NCI-H446 (cell line): ENCODE measurements at places on chromosomes 1 and 21.

GRCh38 chr1:215156232-215156631, 73.7 kb downstream of the KCNK2 start:
- DNase-seq = peak; percentile 13

DNA sequence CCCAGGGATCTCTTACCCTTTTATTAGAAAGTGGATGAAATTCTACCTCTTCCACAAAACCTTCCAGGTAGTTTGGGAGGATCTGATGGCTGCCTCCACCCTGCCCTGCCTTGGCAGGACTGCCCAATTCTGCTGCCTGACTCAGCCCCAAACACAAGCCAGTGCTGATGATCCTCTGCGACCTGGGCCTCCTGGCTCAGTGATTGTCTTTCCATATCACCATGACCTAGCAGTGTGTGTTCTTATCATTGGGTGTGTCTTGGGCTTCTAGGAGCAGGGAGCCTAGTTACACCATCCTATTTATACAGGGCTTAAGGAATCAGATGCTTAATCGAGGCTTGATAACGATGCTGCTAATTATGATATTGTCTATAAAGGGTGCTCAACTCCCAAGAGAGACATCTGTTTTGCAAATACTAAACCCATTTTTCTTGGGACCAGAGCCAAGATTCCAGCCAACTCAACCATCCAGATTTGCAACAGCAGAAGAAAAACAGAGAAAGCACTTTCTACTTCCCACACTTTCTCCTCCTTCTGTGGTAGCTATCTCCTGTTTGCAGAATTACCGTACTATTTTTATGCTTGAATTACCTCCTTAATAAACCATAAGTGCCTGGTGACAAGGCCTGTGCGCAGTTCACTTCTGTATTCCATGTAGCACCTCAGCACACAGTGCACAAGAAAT, 36.5 kb upstream of the KIF21B start:
- DNase-seq = no peak

GRCh38 chr1:11617314-11617713, 36.9 kb downstream of the FBXO2 start:
- DNase-seq = peak; percentile 93

DNA sequence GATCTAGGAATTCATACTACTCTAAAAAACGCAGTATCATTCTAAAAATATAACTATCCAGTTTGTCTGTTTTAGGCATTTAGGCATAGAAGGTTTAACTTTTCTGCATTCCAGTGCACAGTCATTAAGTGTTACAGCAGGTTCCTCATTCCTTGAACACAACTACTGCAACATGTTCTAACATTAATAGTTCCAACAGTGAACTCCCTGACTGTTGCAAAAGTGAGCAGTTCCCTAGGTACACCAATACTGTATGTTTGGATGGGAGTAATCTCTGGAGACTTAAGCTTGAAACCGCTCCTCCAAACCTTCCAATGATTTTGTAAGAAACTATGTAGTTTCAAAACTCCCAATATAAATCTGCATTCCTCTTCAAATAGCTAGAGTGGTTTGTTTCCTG, 46.2 kb downstream of the UCHL5 start:
- DNase-seq = no peak

DNA sequence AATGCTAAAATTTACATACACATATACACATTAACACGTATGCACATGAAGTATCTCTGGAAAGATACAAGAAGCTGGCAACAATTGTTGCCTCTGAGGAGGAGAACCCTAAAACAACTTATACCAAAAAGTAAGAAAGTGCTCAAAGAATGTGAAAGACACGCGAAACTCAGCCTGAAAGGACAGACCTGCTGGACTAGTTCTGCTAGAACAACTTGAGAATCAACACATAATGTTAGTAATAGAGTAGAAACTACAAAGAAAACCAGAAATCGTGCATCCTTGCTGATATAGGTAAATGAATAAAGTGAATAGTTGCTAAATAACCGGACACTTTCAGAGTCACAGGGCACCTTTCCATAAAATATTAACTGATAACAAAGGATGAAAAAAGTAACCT, 242.5 kb downstream of the RERE start:
- no peak for DNase-seq

GRCh38 chr1:209190591-209191261, 392.8 kb upstream of the CAMK1G start:
- DNase-seq = peak; percentile 95

DNA sequence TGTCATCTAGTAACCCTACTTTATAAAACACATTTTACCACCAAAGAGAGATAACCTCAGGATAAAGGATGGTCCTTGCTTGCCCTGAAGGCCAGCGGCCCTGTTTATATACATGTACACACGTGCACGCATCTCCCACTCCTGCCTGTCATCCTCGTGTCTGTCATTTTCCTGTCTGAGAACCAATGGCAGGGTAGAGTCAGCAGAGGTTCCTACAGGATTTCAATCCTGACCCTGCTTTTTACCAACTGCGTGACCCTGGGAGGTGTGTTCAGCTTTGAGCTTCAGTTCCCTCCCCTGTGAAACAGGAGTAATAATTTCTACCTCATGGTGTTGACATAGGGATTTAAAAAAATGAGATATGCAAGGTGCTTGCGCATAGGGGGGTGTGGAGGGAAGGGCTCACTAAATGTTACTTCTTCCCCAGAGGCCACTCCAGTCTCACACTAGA, 12.3 kb upstream of the RASSF5 start:
- DNase-seq = no peak

DNA sequence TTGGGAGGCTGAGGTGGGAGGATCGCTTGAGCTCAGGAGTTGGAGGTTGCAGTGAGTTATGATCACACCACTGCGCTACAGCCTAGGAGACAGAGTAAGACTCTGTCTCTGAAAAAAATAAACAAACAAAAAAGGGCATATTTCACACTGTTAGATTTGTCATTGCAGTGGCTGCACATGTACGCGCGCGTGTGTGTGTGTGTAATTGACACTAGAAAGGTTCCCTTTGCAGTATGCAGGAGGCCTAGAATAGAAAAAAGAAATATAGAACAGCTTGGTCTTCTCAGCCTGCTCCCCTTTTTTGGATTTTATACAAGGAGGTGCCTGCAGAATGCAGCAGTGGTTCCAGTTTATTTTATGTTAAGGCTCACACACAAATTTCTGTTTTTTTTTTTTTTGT, 8.6 kb downstream of the MACO1 start:
- no peak for DNase-seq

DNA sequence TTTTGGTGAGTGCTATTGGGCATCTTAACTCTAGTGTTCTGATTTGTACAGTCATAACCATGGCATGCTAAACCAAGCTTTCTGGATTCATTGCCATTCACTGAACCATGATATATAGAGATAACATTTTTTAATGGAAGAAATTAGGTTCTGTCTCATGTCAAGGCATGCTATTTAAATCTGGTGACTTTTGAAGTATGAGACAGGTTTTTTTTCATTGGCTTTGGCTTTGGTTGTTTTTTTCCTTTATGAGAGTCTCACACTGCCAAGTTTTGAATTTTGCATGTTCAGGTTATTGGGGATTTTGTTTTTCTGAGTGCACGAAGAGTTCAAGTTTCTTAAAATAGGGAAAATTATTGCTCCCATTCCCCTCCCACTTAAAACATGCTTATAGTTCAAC, 141.3 kb upstream of the ADAMTS5 start:
- DNase-seq = no peak

DNA sequence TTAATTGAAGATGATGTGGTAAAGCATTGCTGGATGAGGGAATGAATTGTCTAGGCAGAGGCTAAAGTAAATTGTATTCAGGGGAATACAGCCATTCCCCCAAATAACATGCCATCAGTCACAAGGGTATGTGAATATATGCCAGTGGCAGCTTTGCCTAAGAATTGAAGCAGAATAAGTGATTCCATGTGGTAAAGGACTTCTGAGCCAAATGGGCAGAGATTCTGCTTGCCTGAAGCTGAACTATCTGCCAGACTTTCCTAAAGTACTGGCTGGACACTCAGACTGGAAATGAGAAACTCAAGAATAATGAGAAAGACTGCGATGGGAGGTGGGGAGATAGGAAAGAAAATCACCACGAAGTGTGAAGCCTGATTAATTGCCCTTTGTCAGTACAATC, 2.4 kb downstream of the LIX1L start:
- DNase-seq = peak; percentile 73

- no peak for DNase-seq
Observed at GRCh38 chr1:243977094-243977493, 74.0 kb upstream of the ZBTB18 start.
